Stimulated activated naive CD4-positive, alpha-beta T cell (primary cell): ENCODE measurements at places on chromosomes 5 and 9.

DNA sequence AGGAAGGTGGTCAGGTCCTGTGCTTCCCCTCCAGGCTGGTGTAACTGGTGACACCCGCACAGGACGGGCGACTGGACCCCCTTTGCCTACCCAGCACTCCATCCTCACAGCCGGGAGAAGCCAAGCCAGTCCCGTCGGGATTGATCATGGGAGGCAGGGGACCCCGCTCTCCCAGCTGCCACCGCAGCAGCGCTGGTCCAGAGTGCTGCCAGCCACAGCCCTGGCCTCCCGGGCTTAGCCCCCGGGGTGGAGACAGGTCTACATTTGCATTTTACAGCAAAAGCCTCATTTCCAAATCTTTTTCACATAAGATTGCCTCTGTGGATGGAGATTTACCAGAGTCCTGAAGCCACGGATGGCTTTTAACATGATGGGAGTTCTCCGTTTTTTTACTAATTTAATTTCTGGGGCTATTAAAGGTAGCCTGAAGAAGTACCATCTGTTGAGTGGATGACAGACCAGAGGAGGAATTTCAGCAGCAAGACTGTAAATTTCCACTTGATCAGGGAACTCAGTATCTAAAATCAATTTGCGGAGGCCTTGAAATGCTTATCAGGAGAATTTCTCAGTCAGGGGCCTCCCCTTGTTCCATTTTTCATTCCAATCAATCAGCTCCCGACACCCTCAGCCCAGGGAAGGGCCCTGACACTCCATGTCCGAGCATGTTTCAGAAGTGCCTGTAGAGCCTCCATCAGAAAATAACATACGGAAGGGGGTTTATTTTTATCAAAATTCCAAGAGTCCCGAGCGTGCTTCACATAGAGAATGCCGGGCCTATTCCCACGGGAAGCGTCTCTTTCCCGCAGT lies 80.6 kb downstream of the OLFM1 start:
- no peak for DNase-seq

DNA sequence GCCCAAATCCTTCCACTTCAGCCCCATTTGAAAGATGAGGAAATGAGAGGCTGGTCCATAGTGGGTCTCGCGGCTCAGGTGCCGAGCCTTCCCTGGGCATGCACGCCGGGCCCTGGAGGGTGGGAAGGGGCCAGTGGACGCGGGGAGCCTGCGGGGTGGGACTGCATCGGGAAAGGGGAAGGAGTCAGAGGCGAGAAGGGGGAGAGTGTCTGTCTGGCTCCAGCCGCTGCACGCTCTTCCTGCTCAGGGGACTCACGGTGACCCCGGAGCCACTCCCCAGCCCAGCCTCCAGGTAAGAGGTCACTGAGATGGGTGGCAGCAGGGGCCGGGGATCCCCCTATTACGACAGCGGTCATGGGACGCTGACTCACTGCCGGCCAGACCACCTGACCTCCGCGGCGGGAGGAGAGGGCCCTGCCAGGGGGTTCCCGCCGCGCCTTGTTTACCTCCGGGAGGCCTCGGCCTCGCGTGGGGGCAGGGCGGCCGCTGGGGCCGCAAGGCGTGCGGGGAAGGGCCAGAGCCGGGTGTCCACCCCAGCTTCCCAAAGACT lies 1.9 kb upstream of the SQSTM1 start:
- peak; percentile 72 for DNase-seq

DNA sequence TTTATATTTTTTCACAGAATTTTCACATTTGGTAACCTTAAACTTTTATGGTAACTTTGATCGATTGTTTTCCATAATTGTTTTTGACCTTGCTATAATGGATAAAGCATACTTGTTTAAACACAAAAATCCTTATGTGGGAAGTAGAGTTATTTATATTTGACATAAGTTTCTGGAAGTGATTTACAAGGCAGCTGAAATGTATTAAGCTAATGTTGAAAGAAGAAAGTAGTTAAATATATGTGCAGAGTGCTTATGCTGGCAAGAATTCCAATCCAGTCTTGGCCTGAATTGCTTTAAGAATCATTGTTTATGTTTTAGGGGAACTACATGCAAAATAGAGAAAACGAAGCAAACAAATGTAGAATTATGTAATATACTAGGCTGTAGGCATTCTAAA lies 763.6 kb downstream of the TAF11L14 start:
- no peak for DNase-seq

- DNase-seq: no peak
Measured at GRCh38 chr5:32023816-32024215, 150.3 kb downstream of the GOLPH3 start.

DNA sequence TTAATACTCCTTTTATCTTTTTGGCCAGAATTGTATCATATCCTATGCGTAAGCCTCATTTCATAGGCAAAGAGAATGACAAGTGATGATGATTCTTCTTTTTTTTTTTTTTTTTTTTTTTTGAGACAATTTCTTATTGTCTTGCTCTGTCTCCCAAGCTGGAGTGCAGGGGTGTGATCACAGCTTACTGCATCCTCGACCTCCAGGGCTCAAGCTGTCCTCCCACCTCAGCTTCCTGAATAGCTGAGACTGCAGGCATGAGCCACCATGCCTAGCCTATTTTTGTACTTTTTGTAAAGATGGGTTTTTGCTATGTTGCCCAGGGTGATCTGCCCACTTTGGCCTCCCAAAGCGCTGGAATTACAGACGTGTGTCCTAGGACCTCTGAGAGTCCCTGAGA lies 41.9 kb upstream of the C5orf24 start:
- no peak for DNase-seq

DNA sequence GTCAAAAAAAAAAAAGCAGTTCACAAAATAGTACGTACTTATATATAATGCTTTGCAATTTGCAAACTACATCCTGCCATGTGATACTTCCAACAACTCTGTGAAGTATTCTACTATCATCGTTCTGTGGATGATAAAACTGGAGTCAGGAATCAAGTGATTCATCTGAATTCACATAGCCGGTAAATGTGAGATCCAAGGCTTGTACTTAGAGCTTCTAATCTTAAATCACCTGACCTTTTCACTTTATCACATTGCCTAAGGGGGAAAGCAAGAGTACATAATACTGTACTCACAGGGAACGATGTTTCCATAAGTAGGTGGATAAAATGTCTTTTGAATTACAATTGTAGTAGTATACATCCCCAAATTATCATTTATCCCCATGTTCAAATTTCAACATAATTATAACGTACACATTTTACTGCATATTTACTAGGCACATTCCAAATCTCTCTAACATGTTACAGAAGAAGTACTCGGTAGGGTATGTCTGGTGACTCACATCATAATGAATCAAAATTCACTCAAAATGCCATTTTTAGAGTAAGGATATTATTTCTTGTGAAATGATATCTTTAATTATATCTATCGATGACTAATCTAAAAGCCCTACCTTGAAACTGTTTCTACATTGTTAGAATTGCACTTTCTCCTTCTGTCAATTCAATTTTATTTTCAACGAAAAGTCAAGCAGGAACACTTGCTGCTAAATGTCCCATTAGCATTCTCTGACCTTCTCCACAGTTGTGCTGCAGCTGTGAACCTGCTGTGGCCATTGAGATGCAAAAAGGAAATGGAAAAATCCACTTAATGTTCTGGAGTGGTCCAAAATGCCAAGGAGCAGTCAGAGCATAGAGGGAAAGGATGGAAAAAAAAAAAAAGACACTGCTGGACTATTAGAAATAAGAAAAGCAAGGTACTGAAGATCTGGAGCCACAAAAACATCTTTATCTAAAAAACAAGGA lies 78.9 kb downstream of the OR2K2 start:
- DNase-seq: no peak

DNA sequence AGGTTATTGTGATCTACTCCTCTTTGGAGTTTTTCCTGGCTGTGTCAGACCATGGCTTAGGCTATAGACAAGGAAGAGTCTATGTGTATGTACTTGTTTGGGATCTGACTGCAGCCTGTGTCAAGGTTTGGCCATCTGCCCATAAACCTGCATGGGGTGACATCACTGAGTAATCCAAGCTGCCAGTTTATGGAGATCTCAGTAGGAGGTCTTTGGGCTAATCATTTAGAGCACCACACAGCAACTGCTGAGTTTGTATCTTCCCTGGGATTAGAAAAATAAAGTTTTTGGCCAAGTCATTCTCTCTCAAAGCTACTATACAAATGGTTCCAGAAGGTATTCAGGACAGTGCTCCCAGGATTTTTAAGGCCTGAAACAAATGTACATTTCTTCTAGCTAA lies 65.5 kb upstream of the HSPB3 start:
- no peak for DNase-seq

- peak; percentile 0 for DNase-seq
Measured at GRCh38 chr5:74391410-74391809, 249.1 kb downstream of the ENC1 start.

- no peak for DNase-seq
Measured at GRCh38 chr5:93245226-93245625, 335.8 kb downstream of the NR2F1-AS1 start.

- DNase-seq: no peak
Measured at GRCh38 chr9:32251539-32251938, 132.9 kb upstream of the ACO1 start.

DNA sequence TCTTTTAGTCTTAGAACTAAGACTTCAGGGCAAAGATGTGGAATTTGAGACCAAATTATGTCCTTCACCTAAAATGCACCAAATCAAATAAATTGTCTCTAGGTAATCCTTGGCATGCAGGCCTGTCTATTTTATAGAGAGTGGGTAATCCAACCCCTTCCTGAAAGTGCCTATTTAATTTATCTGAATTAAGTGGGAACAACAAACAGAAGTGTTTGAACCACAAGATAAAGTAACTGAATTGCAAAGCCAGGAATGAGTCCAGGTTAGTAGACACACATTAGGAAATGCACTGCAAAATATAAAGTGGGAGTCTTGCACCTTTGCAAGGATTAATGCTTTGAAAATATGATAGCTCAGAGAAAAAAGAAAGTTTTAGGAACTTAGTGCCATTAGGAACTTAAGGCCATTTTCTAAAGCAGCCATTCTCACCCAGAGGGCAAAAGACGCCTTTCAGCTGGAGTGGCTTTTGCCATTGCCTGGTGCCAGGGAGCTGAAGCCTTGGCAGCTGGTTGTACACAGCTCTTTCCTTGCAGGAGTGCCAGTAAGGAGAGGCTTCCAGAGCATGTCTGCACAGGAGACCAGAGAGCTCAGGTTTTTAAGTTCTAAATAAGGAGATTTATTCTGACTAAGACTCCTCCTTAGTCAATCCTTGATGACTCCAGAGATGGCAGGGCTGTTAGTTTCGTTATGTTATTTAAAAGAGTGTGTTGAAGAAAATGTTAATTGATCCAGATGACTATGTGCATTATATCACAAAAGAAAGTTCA lies 151.7 kb upstream of the ELL2 start:
- no peak for DNase-seq

- DNase-seq: no peak
Measured at GRCh38 chr5:11182441-11183080, 421.5 kb upstream of the DAP start.

- DNase-seq: no peak
Measured at GRCh38 chr9:137111788-137112563, 2.6 kb downstream of the DPP7 start.

GRCh38 chr5:123134653-123135181 lies 45.7 kb downstream of the PRDM6 start:
- no peak for DNase-seq

DNA sequence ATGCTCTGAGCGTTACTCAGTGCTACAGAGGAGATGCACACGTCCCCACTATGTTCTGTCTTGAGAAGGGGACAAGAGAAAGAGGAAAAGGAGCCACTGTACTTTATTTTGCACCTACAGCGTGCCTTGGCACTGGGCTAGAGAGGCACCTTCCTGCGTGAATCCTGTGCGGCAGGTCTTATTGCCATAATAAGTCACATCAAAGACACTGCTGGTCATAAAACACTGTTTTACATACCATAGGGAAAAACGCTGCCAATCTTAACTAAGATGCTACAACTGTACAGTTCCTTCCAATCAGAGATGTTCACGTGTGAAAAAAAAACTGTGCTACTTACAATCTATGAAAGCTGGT lies 48.1 kb downstream of the NEURL1B start:
- DNase-seq: peak; percentile 17

DNA sequence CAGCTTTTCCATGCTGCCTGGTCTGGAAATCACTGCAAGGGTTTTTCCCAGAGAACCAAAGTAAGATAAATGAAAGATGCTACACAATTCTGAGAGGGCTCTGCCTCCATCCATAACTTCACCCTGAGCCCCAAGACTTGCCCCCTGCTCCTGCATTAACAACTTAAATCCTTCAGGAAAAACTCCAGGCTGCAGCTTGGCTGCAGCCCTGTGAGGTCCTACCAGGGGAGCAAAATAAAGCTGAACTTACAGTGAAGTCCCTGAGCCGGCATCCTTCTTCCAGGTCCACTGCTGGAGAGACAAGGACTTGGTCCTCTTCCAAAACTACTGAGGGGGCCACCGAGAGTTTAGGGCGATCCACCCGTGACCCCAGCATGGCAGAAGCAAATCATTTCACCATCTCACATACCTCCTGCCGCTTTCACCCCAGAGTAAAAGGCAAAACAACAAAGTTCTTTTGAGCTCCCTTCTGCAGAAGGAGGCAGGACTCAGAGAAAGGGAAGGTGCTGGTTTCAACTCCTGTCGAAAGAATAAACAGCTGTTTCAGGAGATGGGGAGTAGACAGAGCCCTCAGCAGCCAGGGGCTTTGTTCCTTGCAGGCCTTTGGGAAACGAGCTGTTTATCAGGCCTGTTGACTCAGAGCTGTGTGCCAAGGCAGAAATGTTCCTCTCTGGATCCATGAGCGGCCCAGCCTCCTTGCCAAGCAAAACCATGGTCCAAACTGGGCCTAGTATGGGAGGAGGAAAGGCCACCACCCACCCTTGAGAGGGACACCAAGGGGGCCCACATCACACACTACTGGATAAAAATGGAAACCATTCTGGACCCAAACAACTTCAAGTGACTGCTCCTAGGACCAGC lies 20.6 kb downstream of the GGTA1 start:
- no peak for DNase-seq

DNA sequence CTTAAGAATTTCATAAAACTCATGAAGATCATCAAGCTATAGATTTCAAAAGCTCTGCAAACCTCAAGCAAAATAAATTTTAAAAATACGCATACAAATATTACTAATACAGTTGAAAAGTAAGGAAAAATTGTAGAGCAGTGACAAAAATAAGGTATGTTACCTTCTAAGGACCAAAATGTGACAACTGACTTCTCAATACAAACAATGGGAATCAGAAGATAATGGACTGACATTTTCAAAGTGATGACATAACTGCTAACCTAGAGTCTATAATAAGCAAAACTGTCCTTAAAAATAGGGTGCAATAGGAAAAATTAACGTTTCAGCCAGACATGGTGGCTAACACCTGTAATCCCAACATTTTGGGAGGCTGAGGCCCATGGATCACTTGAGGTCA lies 27.1 kb downstream of the RMI1 start:
- no peak for DNase-seq

DNA sequence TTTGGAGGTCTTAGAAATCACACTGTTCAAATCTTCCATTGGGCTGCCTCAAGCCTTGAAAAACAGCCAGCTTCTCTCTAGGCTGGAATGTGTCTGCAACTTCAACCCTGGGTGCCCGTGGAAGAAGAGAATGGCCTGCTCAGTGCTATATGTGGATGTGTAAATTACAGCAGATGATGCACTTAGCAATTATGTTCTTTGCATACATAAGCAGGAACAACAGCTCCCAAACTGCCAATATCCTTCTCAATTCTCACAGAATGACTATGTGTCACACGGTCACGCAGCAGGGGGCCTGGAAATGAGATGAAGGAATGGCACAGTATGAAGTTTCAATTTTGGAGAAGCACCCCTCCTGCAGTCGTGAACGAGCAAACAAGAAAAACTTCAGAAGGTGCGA lies 175.2 kb upstream of the SMARCA2 start:
- DNase-seq: no peak
